ENCODE measurements at places on chromosomes 13 and 19.

- DNase-seq: peak; percentile 79
These were observed 9.2 kb upstream of the FBN3 start for GRCh38 chr19:8158411-8159074.

- DNase-seq: no peak
These were observed 142.3 kb upstream of the EDNRB start for GRCh38 chr13:78060966-78061365.

DNA sequence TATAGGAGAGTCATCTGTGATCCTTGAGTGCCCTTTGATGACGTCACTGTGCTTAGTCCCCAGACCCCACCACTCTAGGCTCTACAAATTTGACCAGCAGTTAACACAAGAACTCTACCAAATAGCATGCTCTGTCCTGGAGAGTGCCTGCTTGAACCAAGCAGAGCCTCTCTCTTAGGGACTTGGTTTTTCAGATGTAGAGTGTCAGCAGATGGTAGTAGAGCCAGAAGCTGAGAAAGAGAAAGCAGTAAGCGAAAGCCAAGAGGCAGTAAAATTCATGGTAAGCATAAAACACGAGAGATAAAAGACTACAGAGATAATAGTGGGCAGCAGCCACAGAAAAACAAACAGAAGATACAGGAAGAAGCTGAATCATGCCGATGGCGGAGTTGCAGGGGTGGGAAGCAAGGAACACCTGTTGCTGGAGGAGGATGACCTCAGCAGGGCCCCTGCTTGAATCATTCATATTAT lies 193.3 kb downstream of the SLC7A1 start:
- DNase-seq: peak; percentile 30

DNA sequence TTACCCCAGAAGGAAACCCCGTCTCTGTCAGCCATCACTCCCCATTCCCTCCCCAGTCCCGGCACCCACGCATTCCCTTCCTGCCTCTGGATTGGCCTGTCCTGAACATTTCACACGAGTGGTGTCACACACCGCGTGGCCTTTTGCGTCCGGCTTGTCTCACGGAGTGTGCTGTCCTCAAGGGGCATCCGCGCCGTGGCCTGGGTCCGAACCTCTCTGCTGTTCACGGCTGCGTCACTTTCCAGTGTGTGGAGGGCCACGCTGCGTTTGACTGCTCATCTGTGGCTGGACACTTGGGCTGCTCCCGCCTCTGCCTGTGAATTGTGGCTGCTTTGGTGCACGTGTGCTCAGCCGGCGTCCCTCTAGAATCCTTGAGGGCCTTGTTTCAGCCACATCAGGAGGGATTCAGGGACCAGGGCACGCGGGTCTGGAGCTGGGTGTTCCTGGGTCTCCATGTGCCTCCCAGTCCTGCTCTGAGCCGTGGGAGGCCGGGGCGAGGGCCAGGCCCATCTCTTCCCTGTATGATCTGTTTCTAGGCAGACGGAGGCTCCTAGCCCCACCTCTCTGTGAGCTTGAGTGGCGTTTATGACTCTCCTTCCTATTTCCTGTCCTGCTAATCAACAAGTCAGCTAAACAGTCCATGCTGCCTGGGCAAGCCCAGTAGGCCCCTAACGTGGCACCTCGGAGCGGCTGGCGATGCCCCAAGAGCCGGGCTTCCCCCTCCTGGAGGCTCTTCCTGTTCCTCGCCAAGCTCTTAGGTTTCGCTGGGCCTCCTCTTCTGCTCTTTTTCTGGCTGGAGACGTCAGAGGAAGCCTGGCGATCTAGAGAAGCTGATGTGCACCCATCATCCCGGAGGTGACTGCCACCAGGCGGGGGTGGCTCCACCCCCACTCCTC lies 8.1 kb downstream of the STK11 start:
- DNase-seq: peak; percentile 90

GRCh38 chr19:2970201-2970835 lies 7.0 kb upstream of the TLE6 start:
- peak; percentile 53 for DNase-seq

GRCh38 chr13:95317039-95317989 lies 16.1 kb upstream of the ABCC4 start:
- peak; percentile 40 for DNase-seq

DNA sequence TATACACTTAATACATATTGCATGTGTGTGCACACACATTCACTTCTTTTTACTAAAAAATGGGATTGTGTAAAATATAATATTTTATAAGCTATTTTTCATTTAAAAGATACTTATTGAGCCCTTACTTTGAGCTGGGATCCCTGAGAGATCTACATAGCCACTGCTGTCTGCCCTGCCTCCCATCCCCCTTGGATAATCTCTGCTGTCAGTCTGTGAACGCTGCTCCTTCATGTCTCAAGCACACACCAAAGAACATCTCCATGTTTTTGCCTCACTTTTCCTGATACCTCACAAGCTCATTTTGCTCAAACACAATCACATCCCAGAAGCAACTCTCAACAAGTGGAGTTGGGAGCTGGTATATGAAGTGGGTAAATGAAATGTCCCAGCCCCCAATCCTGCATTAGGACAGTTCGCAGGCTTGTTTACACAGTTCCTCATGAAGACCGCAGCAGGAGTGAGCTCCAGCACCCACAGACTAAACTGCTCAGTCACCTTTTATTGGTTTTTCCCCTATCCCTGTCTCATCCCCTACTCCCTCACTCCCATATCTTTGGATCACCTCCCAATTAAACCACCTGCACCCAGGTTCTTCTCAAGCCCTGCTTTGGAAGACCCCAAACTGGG lies 108.3 kb upstream of the FRY start:
- no peak for DNase-seq

DNA sequence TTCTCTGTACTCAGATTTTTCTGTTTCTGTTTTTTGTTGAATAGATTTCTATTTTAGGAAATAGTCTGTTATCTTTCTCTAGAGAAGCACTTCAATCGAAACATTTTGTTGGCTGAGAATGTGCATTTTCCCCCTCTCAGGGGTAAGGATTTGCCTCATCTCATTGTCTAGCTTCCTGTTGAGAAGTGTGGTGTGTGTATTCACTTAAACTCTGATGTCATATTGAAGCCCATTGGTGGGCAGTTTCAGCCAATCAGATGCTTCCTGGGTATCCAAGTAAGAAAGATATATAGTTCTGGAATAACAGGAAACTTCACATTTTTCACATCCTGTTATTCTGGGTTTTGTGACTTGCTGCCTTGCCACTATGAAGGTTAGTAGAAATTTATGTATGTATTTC lies 87.6 kb downstream of the ARHGEF7 start:
- DNase-seq: peak; percentile 92

DNA sequence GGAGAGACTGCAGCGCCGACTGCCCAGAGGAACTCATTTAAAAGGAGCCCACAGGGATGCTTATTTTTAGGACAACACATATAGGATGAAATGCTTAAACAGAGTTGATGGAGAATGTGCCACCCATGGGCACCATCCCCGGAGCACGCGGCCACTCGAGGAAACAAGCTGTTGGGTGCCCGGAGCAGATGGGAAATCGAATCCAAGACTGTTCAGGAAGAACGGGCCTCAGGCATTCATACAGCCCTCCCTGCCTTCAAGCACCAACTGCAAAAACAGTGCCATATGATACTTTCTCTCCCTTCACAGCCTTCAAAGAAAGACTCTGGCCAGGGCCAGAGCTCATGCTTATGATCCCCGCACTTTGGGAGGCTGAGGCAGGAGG lies 40.2 kb downstream of the RAB20 start:
- no peak for DNase-seq

DNA sequence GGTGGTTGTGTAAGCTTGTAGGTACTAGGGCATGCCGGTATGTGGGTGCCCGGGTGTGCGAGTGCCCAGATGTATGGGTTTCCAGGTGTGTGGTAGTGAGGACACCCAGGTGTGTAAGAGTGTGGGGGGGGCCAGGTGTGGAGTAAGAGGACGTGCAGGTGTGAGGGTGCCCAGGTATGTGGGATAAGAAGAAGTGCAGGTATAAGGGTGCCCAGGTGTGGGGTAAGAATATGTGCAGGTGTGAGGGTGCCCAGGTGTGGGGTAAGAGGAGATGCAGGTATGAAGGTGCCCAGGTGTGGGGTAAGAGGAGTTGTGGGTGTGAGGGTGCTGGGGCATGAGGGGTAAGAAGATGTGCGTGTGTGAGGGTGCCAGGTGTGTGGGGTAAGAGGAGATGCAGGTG lies 14.3 kb downstream of the MARK4 start:
- no peak for DNase-seq

- DNase-seq: no peak
These were observed 16.0 kb downstream of the RFX1 start for GRCh38 chr19:13990085-13990484.

DNA sequence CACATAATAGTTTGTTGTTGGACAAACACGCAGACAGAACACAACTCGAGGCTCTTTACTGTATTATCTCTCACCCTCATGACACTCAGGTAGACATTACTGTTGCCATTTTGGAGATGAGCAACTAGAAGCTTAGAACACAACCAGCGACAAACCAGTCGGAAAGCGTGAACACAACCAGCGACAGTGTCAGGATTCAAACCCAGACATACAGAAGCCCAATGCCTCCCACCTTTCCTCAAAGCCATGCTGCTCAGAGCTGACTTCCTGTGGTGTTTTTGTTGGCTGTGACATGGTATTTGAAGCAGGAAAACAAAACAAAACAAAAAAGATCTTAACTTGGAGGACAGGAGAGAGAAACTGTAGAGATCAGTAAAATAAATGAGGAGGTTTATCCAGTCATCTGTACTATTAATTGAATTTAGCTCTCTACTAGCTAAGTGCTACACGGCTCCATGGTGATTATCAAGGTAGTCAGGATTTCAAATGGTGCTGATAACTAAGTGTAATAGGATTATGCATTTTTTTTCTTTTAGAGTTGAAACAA lies 92.1 kb downstream of the STARD13 start:
- peak; percentile 59 for DNase-seq

GRCh38 chr13:95677564-95678266 lies 776 bp downstream of the DNAJC3 start:
- peak; percentile 35 for DNase-seq

DNA sequence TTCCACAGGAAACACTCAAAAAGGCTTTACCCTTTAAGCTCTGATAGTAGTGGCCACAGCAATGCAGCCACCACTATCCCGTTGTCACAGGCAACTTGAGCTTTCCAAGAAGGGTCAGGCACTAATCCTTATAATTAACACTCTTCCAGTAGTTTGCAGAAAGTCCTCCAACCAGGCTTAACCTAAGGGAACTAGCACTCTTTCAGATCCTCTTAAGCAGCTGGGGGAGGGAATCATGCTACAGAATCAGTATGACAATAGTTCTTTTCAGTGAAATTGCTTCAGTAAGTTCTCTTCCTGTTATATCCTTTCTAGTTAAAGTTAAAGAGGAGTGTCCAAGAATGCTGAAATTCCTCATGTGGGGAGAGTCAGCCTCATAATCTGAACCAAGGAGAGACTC lies 82.2 kb downstream of the TNFSF11 start:
- DNase-seq: no peak

- no peak for DNase-seq
These were observed 10.8 kb downstream of the PRKCSH start for GRCh38 chr19:11446271-11446651.

GRCh38 chr19:42461700-42462324 lies 19.1 kb upstream of the CXCL17 start:
- DNase-seq: no peak

DNA sequence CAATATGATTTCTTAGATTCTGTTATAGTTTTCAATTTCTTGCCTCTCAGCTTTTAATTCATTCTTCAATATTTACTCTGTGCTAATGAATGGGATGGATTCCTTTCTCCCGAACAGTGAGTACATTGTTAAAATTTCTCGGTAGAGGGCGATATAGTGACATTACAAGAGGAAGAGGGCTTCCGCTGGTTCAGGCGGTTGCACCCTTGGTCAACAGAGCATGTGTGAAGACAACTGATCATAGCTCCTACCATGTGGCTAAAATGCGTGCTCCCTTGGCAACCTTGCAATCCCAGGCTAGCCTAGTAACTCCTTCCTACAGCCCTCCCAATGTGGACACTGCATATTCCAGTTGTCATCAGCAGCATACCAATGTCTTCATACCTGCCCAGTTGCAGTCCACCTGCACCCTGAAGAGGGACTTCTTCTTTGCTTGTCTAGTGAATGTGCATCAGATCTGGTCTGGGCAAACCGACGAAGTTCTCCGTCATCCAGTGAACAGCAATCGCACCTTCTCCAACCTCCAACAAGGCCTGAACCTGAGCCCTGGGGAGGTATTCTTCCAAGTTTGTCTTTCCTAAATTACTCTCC lies 653.0 kb upstream of the GPC6 start:
- DNase-seq: peak; percentile 6

DNA sequence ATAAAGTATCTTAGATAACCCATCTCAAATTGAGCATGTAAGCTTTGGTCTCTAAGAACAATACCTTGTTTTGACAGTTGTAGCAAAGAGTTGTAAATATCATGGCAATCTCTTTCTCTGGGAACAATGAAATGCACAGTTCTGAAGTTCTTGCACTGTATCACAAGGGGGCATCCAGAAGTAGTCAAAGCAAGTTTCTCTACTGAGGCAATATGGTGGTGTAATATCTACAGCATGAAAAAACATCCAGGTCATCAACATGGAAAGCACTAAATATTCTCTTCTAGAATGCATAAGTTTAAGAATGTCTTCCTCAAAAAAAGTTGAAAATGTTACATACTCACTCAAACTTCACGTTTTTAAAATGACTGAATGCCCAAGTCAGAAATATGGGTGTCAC lies 19.6 kb downstream of the MTMR6 start:
- peak; percentile 44 for DNase-seq

DNA sequence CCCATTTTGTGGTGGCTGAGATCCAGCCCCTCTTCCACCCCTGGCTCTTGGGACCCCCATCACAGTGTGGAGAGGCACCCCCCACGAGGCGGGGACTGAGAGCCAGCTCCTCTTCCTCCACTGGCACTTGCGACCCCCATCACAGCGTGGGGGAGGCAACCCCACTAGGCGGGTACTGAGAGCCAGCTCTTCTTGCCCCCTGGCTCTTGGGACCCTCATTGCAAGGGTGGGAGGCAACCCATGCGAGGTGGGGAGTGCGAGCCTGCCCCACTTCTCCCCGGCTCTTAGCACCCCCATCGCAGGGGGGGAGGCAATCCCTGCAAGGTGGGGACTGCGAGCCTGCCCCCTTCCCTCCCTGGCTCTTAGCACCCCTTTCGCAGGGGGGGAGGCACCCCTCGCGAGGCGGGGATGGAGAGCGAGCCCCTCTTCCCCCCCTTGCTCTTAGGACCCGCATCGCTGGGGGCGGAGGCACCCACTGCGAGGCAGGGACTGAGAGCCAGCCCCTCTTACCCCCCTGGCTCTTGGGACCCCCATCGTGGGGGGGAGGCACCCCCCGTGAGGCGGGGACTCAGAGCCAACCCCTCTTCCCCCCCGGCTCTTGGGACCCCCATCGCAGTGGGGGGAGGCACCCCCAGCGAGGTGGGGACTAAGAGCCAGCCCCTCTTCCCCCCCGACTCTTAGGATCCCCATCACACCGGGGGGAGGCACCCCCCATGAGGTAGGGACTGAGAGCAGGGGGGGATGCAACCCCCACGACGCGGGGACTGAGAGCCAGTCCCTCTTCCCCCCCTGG lies 364.6 kb upstream of the SPRY2 start:
- no peak for DNase-seq

GRCh38 chr19:13029893-13030292 lies 34.6 kb downstream of the NFIX start:
- DNase-seq: no peak
